ENCODE measurements at places on chromosomes 3 and 15.

DNA sequence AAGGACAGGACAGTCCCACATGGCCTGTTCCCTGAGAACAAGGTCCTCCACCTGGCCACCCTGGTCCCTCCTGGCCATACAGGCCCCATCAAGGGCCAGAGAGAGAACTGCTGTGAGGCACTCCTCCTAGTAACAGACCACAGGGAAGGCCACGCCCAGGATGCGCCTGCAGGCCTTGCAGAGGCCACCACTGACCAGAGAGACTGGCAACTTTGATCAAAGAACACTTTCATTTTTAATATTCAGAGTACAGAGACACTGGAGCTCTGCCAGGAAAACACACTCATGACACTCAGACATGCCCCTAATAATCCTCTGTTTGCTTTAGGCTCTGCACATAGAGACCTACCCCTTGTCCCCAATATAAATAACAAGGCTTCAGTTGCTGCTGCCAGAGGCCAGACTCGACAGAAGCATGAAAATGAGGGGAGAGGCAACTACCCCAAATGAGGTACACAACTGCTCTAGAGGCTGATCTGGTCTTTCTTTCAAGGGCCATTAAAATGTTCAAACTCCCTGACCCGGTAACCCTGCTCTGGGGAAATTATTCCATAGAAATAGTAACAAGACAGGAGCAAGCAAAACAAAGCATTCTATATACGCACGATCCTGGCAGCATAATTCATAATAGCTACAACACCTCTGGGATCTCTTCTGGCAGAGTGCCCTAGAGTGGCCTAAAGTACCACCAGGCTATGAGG is 44.8 kb downstream of the CCDC12 start:
- DNase-seq = no peak

GRCh38 chr3:30659270-30660130 is 53.1 kb downstream of the TGFBR2 start:
- DNase-seq = no peak

GRCh38 chr15:56805466-56806147 is 72.3 kb upstream of the ZNF280D start:
- no peak for DNase-seq

DNA sequence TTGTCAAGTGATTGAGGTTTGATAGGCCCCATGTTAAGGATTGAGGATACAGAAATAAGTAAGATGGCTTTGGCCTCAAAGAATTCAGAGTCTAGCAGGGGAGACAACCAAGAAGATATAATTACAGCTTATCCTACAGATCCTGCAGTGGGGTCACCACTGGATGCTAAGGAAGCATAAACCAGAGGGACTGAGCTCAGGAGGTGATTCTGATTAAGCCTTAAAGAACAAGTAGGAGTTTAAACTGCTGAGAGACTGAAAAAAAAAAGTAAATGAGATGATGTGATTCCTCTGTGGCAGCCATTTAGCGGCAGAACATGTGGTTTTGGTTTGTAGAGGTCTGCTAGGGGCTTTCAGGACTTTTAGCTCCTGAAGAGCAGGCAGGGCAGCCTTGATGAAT is 72.1 kb upstream of the ROPN1 start:
- DNase-seq = no peak

- DNase-seq = no peak
Observed at GRCh38 chr3:55765906-55766701, 279.0 kb upstream of the WNT5A start.

DNA sequence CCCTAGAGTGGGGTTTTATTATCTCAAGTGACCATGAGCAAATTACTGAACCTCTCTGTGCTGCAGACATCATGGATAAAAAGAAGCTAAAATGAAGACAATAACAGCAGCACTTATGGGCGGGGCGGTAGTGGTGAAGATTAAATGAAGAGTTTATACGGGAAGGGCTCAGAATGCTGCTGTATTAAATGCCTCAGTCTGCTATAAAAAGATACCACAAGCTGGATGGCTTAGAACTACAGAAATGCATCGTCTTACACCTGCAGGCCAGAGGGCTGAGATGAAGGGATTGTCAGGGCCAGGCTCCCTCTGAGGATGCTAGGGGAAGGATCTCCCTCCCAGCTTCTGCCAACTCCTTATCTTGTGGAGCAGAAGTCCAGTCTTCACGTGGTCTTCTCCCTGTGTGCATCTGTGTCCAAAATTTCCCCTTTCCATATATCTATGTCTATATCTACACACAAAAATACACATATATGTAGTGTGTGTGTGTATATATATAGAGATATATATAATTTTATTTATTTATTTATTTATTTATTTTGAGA is 2.9 kb downstream of the ALG1L2 start:
- no peak for DNase-seq

GRCh38 chr3:11248596-11248995 is 23.6 kb upstream of the ATG7 start:
- no peak for DNase-seq

GRCh38 chr3:23259515-23259914 is 56.4 kb downstream of the UBE2E2 start:
- DNase-seq = no peak

DNA sequence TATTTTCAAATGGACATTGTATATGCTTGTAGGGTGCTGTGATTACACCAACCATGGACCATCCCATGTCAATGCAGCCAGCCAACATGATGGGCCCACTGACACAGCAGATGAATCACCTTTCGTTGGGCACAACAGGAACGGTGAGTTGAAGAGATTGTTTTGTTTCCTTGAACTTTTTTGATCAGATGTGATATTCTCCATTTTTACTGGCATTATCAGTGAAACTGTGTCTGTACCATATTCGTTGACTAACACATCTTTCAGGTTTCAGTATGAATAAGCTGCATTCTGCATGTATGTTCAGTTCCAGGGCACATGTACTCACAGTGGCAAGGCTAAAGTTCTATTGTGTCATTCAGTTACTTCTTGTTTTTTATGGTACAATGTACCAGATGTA is 655.2 kb downstream of the RBMS3 start:
- no peak for DNase-seq

DNA sequence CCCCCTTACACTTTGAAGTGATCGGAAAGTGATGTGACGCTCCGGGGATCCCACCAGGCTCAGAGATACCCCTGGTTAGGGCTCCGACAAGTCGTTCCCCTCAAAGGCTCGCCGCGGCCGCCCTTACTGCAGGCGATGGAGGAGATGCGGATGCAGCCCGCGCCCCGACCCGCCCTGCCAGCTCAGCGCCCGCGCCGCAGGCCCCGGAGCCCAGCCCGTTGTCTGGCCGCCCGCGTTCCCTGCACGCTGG is 228 bp downstream of the GLT8D1 start:
- no peak for DNase-seq

DNA sequence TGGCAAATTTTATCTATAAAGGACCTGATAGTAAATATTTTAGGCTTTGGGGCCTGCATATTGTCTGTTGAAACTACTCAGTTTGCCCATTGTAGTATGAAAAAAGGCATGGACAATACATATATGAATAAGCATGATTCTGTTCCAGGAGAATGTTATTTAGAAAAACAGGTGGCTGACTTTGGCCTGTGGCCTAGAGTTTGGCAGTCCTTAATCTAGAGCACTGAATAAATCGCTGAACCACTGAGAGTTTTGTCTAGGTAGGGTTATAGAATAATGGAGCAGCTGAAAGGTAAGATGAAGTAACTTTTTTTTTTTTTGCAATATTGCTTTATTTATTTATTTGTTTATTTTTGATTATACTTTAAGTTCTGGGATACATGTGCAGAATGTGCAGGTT is 75.0 kb downstream of the LRRC49 start:
- no peak for DNase-seq

GRCh38 chr3:70856414-70857162 is 544.1 kb upstream of the MDFIC2 start:
- DNase-seq = no peak

DNA sequence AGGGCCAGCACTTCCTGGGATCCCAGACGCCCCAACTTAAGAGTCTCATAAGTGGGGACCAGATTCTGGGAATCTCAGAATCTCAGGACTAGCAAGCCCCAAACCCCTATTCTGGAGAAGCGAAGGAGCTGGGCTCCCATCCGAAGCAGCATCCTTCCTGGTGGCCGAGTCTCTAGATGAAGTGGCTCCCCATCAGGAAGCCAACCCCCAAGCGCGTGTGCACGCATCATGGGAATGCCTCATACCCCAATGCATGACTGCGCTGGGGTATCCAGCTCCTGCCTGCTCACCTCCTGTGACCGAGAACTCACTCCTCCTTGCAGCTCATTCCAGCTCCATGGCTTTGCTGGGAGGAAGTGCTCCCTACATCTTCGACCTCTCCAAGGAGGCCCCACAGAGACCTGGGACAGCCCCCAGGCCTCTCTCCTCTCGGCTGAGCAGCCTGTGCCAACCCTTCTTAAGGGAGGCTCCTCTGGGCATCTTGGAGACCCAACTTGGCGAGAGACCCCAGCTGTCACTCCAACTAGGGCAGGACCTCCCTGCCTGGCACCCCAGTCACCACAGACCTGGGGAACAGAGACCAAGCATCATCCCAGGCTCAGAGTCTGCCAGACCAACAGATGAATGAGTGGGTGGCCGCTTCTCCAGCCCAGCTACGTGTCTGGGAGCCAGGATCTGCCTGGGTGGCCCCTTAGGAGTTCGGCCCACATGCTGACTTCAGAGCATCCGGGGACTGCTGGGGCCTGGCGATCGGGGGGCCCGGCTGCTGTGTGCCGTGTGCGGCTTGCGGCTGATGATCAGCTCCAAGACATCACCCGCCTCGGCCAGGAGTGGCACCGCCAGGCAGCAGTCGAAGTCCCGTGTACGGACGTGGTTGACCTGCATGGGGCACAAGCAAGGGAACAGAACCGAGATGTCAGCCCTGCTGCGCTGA is 46.9 kb downstream of the GRIP2 start:
- no peak for DNase-seq

- DNase-seq = no peak
Observed at GRCh38 chr3:11290743-11291680, 18.8 kb downstream of the ATG7 start.

DNA sequence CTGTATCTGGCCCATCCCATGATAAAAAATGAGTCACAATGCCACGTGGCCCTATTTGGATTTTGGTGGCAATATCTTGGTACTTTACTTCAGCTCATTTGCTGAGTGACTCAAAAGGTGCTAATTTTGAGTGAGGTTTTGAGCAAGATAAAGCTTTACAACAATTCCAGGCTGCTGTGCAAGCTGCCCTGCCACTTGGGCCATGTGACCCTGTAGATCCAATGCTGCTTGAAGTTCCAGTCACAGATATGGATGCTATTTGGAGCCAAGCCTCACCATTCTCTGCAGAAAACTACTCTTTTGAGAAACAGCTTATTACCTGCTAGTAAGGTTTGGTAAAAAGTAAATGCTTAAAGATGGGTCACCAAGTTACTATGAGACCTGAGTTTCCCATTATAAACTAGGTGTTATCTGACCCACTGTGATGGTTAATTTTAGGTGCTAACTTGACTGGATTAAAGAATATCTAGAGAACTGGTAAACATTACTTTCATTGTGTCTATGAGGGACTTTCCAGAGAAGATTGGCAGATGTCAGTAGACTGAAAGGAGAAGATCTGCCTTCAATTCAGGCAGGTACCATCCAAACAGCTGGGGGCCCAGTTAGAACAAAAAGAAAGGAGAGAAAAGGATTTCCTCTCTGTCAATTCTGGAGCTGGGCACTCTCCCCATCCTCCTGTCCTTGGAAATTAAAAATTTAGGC is 1083.9 kb downstream of the DIPK2A start:
- DNase-seq = no peak

- no peak for DNase-seq
Observed at GRCh38 chr3:103729547-103729946, 1294.7 kb downstream of the ZPLD1 start.

- DNase-seq = no peak
Observed at GRCh38 chr3:188421151-188421821, 267.3 kb downstream of the LPP start.

DNA sequence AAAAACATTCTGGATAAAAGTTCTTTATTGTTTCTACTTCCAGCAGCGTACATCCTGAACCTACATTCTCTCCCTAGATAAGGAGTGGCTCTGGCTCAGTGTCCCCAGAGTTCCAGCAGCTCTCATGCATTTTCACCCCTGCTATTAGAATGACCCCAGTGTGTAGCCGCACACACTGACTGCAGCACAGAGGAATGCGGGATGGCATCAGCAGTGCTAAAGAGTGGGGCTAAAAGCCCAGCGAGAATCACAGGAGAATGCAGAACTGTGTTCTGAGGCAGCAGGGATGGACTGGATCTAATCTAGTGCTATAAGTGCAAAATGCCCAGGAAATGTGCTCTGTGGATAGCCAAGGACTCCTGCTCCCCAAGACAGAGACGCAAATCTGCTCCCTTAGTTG is 66.4 kb upstream of the TJP1 start:
- DNase-seq = no peak

GRCh38 chr3:128590948-128591347 is 59.7 kb downstream of the RPN1 start:
- DNase-seq = no peak

- DNase-seq = no peak
Observed at GRCh38 chr15:63483521-63484371, 20.6 kb upstream of the USP3 start.

DNA sequence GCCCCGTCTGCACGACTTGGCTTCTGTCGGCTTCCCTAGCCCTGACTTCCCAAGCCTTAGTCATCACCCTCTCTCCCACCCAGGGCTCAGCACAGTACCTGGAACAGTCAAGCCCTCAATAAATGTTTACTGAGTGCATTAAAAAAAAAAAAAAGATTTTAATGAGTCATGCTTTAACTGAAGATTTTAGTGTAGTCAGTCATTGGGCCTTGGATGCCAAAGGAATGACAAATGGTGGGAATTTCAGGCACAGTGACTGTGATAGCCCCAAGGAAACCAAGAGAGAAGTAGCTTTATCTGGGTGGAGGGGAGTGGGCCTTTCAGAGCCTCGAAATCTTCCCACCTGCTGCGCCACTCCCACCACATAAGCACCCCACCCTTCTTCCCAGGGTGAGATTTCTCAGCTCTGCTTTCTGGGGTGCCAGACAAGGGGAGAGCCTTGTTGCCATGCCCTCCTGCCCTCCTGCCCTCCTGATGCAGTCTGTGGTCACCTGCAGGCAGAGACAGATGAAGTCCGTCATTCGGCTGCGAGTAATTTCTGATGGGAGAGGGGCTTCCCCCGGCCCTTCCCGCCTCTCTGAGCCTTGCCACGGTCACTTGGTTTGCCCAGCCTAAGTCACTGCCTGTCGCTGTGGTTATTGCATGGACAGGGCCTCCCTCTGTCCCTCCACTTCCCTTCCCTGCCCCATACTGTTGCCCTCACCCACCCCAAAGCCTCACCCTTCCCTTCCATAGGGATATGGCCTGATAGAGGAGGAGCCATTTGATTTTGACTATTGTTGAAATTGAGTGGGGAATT is 41.8 kb downstream of the SMAD3 start:
- DNase-seq = no peak

DNA sequence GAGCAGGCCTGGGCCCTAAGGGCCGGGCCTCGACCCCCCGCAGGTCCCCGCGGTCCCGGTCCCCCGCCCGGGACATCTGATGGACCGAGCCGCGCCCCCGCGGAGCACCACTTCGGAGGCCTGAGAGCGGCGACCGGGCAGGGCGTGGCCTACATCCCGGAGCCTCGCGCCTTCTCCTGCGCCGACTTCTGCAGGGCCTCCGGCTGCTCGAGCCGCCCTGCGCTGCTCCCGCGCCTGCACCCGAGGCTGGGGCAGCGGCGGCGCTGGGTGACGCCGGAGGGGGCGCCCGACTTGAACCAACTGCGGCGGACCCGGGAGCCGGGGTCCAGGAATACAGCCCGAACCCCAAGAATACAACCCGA is 14.9 kb upstream of the GP9 start:
- DNase-seq = no peak

GRCh38 chr3:160343132-160343531 is 55.9 kb downstream of the IFT80 start:
- no peak for DNase-seq
